ENCODE measurements at places on chromosomes 1 and 21. TPM values are rescaled to one million over a fixed set of nuclear protein-coding genes. Genes with fewer than 3 reads are reported as not detected.

GRCh38 chr1:205670150-205670446, 10.2 kb downstream of the SLC45A3 start:
- no peak for DNase-seq

DNA sequence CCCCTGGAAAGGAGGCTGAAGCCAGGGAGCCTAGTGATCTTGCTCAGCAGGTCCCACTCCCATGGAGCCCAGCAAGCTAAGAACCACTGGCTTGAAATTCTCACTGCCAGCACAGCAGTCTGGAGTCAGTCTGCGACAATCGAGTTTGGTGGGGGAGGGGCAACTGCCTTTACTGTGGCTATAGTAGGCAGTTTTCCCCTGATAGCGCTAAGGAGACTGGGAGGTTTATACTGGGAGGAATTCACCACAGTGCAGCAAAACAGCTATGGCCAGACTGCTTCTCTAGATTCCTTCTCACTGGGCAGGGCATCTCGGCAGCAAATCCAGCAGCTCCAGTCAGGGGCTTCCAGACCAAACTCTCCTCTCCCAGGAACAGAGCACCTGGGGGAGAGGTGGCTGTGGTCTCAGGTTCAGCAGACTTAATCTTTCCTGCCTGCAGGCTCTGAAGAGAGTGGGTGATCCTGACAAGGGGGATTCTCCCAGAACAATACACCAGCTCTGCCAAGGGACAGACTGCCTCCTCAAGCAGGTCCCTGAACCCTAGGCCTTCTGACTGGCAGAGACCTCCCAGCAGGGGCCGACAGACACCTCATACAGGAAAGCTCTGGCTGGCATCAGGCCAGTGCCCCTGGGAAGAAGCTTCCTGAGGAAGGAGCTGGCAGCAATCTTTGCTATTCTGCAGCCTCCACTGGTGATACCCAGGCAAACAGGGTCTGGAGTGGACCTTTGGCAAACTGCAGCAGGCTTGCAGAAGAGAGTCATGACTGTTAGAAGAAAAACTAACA, 548.5 kb upstream of the NEGR1 start:
- DNase-seq = no peak

DNA sequence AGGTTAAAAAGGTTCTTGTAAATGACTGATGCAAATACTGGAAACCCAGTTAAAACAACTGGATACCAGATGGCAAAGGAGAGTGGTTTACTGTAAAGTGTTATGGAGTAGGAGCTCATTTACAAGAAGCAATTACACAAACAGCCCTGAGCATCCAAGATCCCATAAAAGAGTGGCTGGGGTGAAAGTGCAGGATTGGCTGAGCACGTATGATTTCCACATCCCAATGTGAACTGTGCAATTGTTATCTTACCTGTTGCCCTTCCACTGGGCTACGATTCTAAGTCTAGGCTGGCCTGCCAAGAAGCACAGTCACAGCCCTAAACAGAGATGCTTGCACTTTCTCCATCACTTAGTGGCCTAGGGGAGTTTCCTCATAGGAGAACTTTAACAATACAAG, 277.6 kb upstream of the RUNX1 start:
- DNase-seq = no peak

DNA sequence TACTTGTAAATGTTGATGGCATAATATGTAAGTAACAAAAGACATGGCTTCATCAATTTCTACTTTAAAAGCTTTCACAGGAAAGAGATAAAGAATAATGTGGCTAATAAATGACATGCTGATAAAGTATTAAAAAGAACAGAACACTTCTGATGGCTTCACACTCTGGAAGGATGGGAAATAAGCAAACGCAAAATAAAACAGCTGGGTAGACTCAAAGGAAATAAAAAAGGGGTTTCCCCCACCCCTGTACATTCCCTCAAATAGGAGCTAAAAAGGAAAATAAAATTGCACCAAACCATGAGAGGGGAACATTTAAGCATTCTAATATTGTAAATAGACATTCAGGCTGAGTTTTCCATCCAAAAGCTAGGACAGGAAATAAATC, 27.0 kb upstream of the DYRK1A start:
- no peak for DNase-seq

S100A9 gene
- total RNA-seq = 1,125 TPM

GRCh38 chr1:203121186-203122015, 6.1 kb upstream of the ADORA1 start:
- no peak for DNase-seq

GRCh38 chr1:9808459-9808858, 15.3 kb downstream of the CLSTN1 start:
- no peak for DNase-seq

- DNase-seq = no peak
Observed at GRCh38 chr1:238985312-238985711, 401.1 kb upstream of the CHRM3 start.

All from upper lobe of left lung (tissue), 6 donors.